Omental fat pad (tissue), 4 donors: ENCODE measurements at places on chromosomes 2 and 18. TPM values are rescaled to one million over a fixed set of nuclear protein-coding genes. Genes with fewer than 3 reads are reported as not detected.

DNA sequence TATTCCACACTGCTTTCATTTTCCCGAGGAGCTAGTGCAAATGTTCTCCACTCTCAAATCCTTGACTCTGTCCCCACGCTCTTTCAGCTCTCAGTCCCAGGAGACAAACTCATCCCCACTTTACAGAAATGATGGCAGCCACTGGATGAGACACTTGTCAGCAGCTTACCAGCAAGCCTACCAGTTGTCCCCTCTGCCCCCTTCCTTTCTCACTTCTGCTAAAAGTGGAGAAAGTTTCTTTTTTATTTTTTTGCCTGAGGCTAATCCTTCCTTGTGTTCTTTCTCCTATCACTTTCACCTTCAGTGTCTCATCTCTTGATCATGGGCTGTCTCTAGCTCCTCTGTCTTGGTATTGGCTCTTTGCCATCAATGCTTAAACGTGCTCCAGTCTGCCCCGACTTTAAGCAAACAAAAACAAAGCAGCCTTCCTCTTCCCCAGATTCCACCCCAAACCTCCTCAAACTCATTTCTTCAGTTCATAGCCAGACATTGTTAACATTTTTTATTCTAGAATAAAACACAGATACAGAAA lies 64.5 kb downstream of the TTC32 start:
- no peak for DNase-seq

Gene LMAN2L
- total RNA-seq: 12.2 TPM

Gene GALNT14
- total RNA-seq: 0.65 TPM

- no peak for DNase-seq
Measured at GRCh38 chr2:53429901-53430300, 337.7 kb upstream of the CHAC2 start.

DNA sequence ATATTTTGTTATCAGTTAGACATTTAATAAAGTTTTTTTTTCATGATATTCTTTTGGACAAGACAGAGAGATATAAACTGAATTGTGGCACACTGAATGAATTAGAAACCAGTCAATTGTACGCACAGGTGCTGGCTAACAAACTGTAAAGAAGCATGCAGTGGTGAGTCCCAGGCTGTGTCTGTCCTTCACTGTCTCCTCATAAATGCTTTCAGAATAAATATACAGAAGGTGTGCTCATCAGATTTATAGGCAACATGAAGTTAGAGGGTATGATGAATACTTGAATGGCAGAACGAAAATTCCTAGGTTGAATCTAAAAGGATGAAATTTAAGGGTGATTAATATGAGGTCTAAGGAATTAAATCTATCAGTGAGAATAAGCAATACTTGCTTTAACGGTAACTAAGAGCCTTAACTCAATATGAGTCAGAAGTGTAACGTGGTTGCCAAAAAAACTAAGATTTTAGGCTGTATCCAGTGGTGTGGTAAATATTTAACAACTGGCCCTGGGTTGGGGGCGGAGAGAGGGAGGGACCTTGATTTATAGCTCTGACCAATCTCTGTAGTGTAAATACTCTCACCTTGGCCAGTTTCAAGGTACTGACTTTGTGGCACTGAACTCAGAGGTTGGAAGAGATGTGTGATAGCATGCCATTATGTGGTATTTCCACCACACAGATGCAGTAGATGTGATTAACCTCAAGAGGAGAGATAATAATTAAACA lies 41.9 kb upstream of the AAK1 start:
- no peak for DNase-seq

- no peak for DNase-seq
Measured at GRCh38 chr2:45670646-45671045, 19.2 kb downstream of the PRKCE start.

Gene GAL3ST2
- 3.1 TPM for total RNA-seq

DNA sequence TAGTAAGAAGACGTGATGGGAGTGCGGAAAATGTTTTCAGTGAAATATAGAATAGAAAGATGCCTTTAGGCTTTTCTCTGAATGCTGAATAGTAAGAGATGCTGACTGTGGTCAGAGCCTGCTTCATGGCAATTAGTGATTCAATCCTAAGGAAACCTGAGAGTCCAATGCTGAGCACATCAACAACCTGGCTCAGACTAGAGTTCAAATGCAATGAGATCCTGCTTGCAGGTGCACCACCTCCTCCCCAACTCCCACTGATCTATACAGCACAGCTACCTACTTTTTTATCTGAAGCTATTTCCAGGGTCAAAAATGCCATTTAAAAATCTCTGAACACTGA lies 65.4 kb downstream of the AAK1 start:
- DNase-seq: no peak

GRCh38 chr18:36297417-36298125 lies at the start of gene FHOD3:
Gene FHOD3 (plus strand): TSS chr18:36297713. CDS start chr18:36297836, 123 bp downstream.
- DNase-seq: no peak

DNA sequence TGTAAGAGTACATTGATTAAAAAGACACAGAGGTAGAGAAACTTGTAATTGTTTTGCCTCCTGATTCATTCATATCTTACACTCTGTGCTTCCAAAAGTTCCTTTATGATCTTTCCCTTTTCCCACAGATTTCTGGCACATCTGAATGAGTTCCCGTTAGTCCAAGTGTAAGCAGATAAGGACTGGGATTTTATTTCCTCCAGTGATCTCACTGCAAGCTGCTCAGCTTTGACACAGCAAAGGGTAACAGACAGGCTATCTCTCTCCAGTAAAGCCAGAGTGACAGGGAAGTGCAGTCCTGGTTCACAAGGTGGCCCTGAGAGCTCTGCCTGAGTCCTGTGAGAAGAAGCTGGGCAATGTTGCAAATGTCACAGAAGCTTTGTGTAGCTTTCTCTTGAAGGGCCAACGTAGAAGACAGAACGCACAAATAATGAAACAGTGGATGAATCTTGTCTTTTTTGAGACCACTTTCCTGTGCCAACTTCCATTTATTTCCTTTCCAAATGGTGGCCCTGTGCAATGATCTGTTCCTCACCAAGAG lies 32.5 kb upstream of the KCNE4 start:
- no peak for DNase-seq

Gene CRACDL
- total RNA-seq: 5.7 TPM
